ENCODE measurements at places on chromosomes 12 and 14. TPM values are rescaled to one million over a fixed set of nuclear protein-coding genes. Genes with fewer than 3 reads are reported as not detected.

DNA sequence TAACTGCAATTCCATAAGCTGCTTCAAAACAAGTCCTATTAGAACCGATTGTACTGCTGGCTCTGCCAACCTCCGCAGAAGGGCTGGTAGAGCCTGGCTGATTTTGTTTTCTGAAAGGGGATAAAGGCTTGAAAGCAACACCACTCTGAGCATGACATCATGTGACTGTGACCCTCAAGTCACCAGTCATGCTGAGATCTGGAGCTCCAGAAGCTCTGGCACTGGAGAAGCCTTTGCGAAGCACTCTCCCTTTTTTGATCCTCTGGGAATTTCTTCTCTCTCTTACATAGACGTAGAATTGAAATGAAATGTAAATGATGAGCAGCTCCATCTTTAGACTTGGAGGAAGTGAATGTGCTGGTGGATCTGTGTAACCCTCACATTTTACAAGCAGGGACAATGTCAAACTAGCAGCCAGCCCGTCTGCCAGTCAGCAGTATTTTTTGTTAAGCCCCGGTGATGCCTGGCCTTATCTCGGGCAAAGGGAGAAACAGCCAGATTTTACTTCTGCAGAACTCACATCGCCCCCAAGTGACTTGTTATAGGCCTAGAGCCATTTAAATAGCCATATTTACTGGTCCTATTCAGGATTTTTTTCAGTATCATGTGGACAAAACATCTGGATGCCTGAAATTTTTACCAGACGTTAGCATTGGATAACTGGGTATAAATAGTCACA lies 112.1 kb upstream of the NPAS3 start:
- no peaks in the 10 kb centered on the region for H3K36me3 ChIP-seq
- no peak overlapping the region for H3K4me3 ChIP-seq
- H3K27ac ChIP-seq: no peak overlapping the region
- no peak for DNase-seq
- H3K4me1 ChIP-seq: no peaks in the 10 kb centered on the region

ZDHHC22 gene
- not detected for total RNA-seq

IL26 gene
- total RNA-seq: 0.25 TPM

ATF7IP gene
- 134 TPM for total RNA-seq

DNA sequence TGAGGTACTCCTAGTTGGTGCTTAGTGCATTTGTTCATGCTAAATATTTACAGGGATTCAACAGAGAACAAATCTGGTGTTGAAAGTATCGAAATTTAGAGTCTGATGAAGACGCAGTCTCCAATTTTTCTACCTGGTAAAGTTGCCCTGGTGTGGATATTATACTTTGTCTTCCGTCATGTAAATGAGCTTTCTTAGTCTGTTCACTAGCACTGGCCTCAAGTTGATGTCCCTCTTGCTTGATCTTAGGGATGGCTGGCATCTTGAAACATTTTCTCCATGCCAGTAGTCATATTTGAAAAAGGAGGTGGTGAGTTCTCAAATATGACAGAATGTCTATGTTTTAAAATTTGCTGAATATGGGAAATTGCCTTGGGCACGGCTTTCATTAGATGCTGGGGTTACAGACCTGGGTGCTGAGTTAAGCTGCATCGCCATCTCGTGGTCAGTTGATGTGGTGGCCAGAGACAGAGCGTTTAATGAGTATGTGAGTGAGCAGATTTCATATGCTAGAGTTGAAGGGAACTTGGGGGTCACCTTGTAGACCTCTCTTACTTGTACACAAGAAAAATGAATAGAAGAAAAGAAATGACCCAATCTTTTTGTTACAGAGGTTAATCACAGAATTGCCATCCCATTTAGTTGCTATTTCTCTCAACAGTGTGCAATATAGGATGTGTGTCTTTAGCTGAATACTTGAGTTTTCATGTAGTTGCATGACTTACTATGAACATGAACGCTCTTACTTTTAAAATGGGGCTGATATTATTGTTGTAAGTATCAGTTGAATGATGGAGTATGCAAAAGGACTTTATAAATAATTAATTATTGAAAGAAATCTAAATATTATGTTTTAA lies 172.8 kb upstream of the DCN start:
- no peak overlapping the region for H3K27ac ChIP-seq
- H3K4me3 ChIP-seq: no peak overlapping the region
- no peaks in the 10 kb centered on the region for H3K36me3 ChIP-seq
- DNase-seq: peak; percentile 14
- H3K27me3 ChIP-seq: no peaks in the 10 kb centered on the region

KIF21A gene
- 3.4 TPM for total RNA-seq

GRCh38 chr14:24817212-24818057 lies 183.4 kb upstream of the GZMB start:
- no peaks in the 10 kb centered on the region for H3K36me3 ChIP-seq
- H3K27ac ChIP-seq: no peak overlapping the region
- H3K4me1 ChIP-seq: no peaks in the 10 kb centered on the region
- no peak for DNase-seq

ERH gene
- 87.0 TPM for total RNA-seq

TMTC1 gene
- total RNA-seq: not detected

GRCh38 chr14:100165831-100166440 lies 6.5 kb upstream of the DEGS2 start:
- H3K36me3 ChIP-seq: no peaks in the 10 kb centered on the region
- H3K4me3 ChIP-seq: peak overlapping the region; percentile 27
- peaks cover 10% of the 10 kb centered on the region for H3K4me1 ChIP-seq
- no peak overlapping the region for H3K27ac ChIP-seq
- peaks cover 2% of the 10 kb centered on the region for H3K27me3 ChIP-seq

CCDC38 gene
- total RNA-seq: 0.11 TPM

DNA sequence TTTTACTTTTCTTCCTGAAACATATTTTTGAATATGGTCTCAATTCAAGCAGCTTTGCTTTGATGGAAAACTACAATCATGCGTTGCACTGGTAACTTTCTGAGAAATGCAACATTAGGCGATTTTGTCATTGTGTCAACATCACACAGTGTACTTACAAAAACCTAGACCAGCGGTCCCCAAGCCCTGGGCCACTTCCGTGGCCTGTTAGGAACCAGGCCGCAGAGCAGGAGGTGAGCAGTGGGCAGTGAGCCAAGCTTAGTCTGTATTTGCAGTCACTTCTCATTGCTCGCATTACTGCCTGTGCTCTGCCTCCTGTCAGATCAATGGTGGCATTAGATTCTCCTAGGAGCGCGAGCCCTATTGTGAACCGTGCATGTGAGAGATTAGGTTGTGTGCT lies 163.7 kb upstream of the NOVA1 start:
- H3K4me3 ChIP-seq: no peak overlapping the region
- H3K4me1 ChIP-seq: no peaks in the 10 kb centered on the region
- no peak for DNase-seq
- H3K27me3 ChIP-seq: no peaks in the 10 kb centered on the region

SPIC gene
- total RNA-seq: not detected

All from CD4-positive, alpha-beta T cell (primary cell).